Fibroblast of villous mesenchyme (primary cell): ENCODE measurements at places on chromosomes 7 and 10.
A peak's percentile ranks its signal among the peaks of the same experiment; 100 is the strongest.

DNA sequence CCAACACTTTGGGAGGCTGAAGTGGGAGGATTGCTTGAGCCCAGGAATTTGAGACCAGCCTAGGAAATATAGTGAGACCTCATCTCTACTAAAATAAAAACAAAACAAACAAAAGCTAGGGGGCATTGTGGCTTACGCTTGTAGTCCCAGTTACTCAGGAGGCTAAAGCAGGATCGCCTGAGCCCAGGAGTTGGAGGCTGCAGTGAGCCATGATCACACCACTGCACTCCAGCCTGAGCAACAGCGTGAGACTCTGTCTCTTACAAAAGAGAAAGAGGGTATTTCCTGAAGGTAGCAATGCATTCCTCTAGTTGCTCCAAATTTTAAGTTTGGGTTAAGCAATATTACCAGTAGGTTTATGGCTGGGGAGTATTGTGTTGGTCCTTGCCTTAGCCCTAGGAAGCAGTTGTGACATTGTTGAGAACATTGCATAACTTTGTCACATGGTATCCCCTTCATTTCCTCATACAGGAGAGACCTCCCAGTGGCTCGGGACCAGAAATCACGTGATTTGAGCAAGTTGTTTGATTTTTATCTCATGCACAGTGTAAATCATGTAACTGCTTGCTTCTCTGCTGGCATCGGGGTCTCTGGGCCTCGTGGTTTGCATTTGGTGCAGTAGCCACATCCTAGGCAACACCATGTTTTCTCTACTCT lies 23.3 kb upstream of the SMARCD3 start:
- peak; percentile 88 for DNase-seq

DNA sequence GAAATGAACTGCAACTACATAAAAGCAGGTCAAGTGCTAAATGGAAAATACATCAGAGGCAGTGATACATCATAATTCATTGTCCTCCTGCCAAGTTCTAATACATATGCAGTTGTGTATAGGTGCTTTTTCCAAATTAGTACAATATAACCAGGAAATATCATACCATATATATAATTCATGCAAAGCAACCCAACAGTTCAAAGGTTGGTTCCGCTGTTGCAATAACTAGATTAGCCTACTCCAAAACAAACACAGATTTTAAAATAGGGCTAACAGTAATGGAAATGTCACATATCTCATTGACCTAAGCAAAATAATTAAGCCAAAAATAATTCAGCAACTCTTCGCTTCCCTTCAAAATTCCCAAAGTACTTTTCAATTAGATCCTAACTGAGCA lies 88.9 kb upstream of the NEBL start:
- no peak for DNase-seq

- no peak for DNase-seq
These were observed 36.2 kb downstream of the SEMA3D start for GRCh38 chr7:85150624-85151023.

- peak; percentile 31 for DNase-seq
These were observed 15.7 kb downstream of the PPP3CB start for GRCh38 chr10:73480158-73480557.

DNA sequence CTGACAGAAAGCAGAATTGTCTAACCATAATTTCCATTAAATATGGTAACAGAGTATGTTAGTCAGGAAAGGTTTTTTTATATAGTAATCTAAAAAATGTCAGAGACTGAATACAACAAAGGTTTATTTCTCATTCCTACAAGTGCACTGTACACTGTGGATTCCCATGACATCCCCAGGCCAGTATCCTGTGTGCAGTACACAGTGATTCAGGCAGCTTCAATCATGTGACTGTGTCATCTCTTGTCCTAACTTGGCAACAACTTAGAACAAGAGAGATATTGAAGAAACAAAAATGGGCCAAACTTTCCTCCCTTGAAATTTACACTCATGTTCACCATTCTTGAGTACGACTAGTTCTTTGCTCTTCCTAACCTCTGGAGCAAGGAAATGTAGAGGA lies 189.8 kb upstream of the SEMA3A start:
- no peak for DNase-seq
